ENCODE measurements at places on chromosomes 13 and 19. TPM values are rescaled to one million over a fixed set of nuclear protein-coding genes. Genes with fewer than 3 reads are reported as not detected.

- DNase-seq, result no peak
Observed at GRCh38 chr19:49773663-49774350, 7.0 kb downstream of the AP2A1 start.

Gene LILRB1
- total RNA-seq, result not detected

- no peak for DNase-seq
Observed at GRCh38 chr19:39752390-39752789, 14.6 kb upstream of the CLC start.

GRCh38 chr13:77345150-77345780, 18.4 kb upstream of the MYCBP2 start:
- DNase-seq, result no peak

GRCh38 chr13:28410096-28410495, 84.8 kb downstream of the FLT1 start:
- DNase-seq, result no peak

Gene PSG3
- total RNA-seq, result not detected

- DNase-seq, result no peak
Observed at GRCh38 chr13:110575322-110576069, 14.0 kb upstream of the RAB20 start.

Measured in H1 (cell line).